Smooth muscle cell of the brain vasculature (primary cell): ENCODE measurements at places on chromosomes 3 and 15.

GRCh38 chr3:130425484-130425883 lies 80.0 kb downstream of the COL6A5 start:
- no peak for DNase-seq

DNA sequence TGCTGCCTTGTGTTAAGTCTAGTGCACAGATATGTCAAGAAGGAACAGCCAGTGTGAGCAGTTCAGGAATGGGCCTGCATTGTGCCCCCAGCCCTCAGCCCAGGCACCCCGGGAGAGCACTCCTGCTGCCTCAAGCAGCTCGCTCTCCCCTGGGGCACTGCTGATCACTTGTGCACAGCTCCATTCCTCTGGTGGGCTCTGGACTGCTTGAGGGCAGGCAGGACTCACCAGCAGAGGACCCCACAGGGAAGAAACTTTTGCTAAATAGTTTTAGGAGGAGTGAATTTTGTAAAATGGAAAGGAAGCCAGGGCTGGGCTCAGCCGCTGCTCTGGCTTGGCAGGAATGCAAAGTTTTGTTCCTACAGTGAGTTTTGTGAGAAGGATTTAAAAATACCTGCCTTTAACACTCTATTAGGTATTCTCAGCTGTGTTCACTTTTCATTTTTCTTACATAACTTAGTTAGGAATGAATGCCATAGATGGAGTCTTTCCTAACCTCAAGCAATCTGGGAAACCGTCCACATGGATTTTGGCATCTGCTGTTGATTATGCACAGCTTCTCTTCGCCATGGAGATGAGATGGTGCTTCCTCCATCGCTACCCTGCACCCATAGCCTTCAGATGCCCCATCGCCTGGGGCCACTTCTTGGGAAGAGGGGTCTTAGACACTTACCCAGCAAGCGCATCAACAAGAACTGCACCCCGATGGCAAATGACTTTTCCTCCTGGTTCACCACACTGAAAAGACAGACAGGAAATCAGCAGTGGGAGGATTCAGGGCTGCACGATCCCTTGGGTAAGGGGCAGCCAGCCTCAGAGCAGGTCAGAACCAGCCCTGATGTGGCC lies 42.3 kb upstream of the RAB6B start:
- no peak for DNase-seq

DNA sequence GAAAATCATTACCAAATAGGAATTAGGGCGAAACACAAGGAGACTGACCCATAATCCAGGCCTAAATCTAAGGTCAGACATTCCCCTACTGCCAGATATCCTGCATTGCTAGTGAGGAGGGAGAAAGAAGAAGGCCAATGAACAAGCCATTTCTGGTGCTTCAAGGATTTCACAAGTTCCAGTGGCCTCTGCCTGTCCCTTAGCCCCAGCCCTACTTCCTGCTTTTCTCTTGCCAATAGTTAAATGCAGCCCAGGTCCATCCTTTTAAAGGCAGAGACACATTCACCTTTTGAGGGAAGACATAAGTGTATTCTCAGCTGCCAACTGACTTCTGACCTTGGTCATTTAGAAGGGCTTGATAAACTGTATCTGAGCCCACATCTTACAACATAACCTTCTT lies 135.8 kb downstream of the ZNF621 start:
- DNase-seq = no peak

DNA sequence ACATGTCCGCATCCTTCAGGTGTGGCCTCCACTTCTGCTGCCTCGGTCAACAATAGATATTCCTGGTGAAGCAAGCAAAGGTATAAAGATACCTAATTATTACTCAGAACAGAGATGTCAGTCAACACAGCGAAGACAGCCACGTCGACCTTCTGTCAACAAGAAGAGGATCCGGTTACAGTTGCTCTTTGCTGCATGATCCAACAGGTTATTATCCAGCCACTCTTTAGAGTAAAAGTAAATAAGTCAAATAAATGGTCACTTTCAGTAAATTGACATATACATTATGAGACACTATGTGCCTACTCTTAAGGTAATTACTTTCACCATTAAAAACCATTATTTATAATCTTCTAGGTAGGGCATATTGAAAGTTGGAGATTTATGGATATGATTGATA lies 356.8 kb upstream of the ATP11B start:
- no peak for DNase-seq

GRCh38 chr3:119413603-119414280 lies 49.7 kb downstream of the TMEM39A start:
- DNase-seq = no peak

GRCh38 chr15:66877477-66878271 lies 175.6 kb downstream of the SMAD6 start:
- DNase-seq = no peak
